ENCODE measurements at places on chromosomes 7 and 10. TPM values are rescaled to one million over a fixed set of nuclear protein-coding genes. Genes with fewer than 3 reads are reported as not detected.

DNA sequence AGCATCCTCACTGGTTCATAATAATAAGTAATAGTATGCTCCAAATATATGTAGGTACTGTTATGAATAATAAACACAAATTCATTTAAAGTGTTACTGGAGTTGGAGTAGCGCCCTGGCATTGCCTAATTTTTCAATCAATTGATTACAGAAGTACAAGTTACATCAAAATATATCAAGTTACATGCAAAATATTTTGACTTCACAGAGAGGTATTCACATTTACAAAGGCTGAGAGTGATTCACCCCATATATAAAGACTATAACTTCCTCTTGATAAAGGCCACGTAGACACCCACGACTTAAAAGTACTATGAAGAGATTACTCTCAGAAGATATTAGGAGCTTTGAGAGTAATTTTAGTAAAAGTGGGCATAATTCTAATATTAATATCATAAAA lies 13.6 kb upstream of the COL17A1 start:
- DNase-seq: no peak

DNA sequence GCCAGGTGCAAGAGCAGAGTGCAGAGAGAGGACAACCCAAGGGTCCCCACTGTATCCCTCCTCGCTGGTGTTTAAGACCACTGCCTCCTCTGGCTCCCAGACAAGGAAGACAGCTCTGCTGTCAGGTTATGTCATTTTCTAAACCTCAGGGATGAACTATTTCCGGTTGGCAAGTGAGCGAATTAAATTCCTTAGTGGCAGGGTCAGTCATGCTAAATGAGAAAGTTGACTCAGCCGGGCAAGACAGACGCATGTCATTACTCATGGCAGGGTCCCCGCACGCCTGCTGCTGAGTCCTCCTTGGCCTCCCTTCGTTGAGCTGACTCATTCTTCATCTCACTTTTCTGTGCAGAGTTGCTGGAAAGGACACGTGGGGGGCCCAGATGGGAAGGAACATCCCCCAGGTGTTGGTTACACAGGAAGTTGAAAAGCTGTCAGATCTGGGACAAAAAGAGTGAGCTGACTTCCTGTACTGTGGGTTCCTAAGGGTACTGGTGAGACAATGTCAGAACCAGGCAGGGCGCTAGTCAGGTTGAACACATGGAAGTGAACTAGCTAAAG lies 47.1 kb upstream of the UCN3 start:
- DNase-seq: no peak

Gene UTF1
- total RNA-seq: not detected

GRCh38 chr7:143256325-143256724 lies 6.9 kb upstream of the GSTK1 start:
- no peak for DNase-seq

DNA sequence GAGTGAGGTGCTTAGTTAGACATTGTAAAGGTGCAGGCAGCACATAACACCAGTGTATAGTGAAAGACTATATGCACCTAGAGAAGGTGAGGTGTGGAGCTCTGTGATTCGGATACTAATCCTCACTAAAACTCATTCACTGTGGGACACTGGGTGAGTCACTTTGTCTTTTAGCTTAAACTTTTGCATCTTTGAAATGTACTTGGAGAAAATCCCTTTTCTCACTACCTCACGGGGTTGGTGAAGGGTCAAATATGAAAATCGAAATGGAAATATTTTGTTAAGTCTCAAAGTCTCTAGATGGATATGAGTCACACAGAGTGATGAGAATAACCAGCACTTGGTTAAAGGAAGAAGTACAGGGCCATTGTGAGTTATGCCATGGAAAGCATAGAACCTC lies 38.0 kb downstream of the MDFIC start:
- DNase-seq: no peak

DNA sequence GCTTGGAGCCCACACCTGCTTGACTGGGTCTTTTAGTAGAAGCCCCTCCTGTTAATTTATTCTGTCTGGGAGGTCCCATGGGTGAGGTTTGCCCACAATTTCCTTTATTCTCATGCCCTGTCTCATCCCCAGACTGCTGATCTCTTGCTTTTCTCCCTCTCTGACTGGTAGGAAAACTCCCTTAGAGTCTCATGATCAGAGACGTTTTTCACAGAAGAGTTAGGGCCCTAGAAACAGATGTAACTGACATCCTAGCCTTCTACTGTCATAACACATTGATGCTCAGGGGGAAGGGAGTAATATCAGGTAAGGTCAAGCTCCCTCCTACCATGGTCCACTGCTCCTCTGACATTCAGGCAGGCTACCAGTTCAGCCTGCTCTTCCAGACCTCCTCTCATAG lies 43.7 kb upstream of the WASL start:
- no peak for DNase-seq

GRCh38 chr7:37284805-37285231 lies 163.8 kb downstream of the ELMO1 start:
- no peak for DNase-seq

Gene AS3MT
- total RNA-seq: 7.8 TPM

DNA sequence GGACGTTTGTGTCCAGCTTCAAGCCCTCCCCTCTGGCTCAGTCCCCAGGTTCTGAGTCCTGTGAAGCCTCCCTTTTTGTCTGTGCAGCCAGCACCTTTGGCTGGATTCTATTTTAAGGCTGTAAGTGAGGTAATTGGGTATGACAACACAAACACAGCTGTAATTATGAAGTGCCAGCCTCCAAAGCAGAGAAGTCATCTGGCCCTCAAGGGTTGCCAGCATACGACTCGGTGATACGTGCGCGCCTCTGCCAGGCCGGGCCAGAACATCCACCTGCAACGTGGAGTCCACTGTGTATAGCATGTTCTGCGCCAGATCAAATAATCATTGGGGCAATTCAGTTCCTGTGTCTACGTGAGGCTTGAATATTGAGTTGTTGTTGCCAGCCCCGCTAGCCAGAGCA lies 6.7 kb upstream of the FAM180A start:
- peak; percentile 36 for DNase-seq

DNA sequence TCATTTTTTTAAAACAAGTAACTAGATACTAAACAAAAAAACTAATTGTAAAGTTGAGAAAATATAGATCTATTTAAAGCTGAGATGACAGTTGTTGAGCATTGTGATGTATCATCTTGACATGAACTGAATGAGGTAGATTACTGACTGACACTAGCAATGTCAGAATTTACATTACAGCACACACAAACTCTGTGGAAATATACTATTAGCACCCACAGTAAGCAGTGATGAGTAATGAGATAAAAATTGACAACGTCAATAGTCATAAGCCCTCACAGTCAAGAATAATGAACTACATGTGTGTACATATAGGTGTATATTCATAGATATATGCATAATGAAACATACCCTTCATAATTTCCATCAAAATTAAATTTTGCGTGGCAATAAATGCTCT lies 368.4 kb downstream of the TFEC start:
- no peak for DNase-seq

GRCh38 chr10:104339469-104340110 lies 1.3 kb upstream of the ITPRIP start:
- DNase-seq: no peak

Gene EPO
- total RNA-seq: 0.28 TPM
